ENCODE measurements at places on chromosomes 4 and X.

GRCh38 chr4:148448141-148448540 lies 5.9 kb upstream of the NR3C2 start:
- DNase-seq: no peak

GRCh38 chrX:18666614-18667013 lies 5.3 kb downstream of the RS1 start:
- DNase-seq: no peak

DNA sequence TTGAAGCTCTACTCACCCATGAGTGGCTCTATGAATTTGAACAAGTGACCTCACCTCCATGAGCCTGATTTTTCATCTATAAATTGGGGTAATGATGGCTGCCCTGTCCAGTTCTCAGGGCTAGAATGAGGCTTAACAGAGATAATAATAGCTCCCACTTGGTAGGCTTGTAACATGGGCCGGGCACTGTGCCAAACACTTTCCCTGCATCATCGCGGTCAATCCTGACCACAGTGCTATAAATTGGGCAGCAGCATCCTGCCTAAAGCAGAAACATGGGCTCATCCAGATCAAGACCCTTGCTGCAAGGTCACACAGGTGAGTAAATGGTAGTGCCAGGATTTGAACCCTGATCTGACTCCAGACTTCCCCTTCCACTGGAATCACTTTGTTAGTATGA lies 12.8 kb downstream of the APLN start:
- DNase-seq: no peak

GRCh38 chr4:83569987-83570386 lies 34.1 kb downstream of the GPAT3 start:
- no peak for DNase-seq

- DNase-seq: no peak
Observed at GRCh38 chrX:85052205-85052604, 48.5 kb downstream of the APOOL start.

DNA sequence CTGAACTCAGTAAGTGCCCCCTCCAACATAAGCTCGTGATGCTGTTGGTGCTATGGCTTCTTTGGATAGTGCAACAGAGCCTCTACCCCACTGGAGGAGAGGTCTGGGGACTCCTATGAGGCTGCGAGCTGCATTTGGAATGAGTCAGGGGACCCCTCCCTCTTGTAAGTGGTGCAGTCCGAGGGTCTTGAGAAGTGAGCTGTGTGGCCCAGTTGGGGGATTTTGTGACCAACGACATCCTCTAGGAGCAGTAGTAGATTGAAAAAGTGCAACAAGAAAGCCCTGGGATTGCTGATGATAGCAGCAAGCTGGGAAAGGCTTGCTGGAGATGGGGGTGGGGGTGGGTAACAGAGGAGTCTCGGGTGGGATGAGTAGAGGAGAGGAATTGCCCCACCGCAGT lies 3.1 kb downstream of the FRMPD3 start:
- no peak for DNase-seq

All from brain pericyte (primary cell).